ENCODE measurements at places on chromosomes 6 and 20. TPM values are rescaled to one million over a fixed set of nuclear protein-coding genes. Genes with fewer than 3 reads are reported as not detected.

The PACSIN1 gene
- total RNA-seq: 0.70 TPM

The DYNLT2 gene
- total RNA-seq: 1.9 TPM

The GDAP1L1 gene
- total RNA-seq: not detected

GRCh38 chr20:56716806-56717205, 87.7 kb downstream of the TFAP2C start:
- no peaks in the 10 kb centered on the region for H3K36me3 ChIP-seq
- H3K27ac ChIP-seq: no peak overlapping the region
- H3K4me3 ChIP-seq: no peak overlapping the region
- DNase-seq: no peak
- no peaks in the 10 kb centered on the region for H3K4me1 ChIP-seq

- no peaks in the 10 kb centered on the region for H3K27me3 ChIP-seq
- no peak overlapping the region for H3K27ac ChIP-seq
- H3K4me3 ChIP-seq: no peak overlapping the region
- H3K36me3 ChIP-seq: no peaks in the 10 kb centered on the region
- DNase-seq: no peak
Measured at GRCh38 chr20:12660918-12661317, 347.9 kb upstream of the SPTLC3 start.
